MCF 10A (cell line): ENCODE measurements at places on chromosomes 3 and 15. TPM values are rescaled to one million over a fixed set of nuclear protein-coding genes. Genes with fewer than 3 reads are reported as not detected.

SAMD7 gene
- not detected in 2 replicates for total RNA-seq

DNA sequence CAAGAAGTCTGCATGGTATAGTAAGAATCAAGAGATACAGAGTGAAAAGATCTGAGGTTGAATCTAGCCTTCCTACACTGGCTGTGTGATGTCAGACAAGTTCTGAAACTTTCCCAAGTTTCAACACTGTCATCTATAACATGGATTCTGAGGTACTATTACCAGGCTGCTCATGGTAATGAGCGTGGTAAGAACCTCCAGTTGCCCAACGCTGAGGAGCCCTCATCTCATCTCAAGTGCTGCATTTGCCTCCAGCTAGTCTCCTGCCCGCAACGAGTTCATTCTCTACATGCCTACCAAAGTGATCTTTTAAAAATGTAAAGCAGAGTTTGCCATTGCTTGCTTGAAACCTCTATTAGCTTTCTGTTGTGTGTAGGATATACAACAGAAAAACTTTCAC, 168.1 kb downstream of the NEK11 start:
- no peak for DNase-seq

- no peak for DNase-seq
Measured at GRCh38 chr3:171389491-171389890, 70.7 kb downstream of the TNIK start.

APPL1 gene
- 26.4 and 35.4 TPM in 2 replicates for total RNA-seq

- DNase-seq: peak; percentile 23
Measured at GRCh38 chr3:77412021-77412438, 372.1 kb downstream of the ROBO2 start.

GRCh38 chr3:170010498-170010897, 27.3 kb upstream of the GPR160 start:
- no peak for DNase-seq

DNA sequence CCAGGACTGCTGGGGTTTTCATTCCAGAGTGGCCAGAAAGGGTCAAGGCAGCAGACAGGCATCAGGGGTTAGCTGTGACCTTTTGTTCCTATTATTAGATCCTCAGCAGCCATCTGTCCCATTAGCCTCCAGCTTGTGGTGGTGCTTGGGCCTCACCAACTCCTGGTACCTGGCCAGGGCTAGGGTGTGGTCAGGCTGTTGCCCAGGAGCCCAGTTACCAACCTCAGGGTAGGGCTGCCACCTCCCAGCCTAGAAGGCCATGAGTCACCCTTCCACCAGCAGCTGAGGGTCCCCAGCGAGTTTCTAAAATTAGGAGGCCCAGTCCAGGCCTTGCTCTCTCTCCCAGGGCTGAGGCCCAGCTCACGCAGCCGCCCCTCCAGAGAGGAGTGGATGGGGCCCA, 12.2 kb downstream of the TMEM43 start:
- peak; percentile 74 for DNase-seq

GRCh38 chr3:16801223-16801622, 83.5 kb upstream of the PLCL2 start:
- DNase-seq: no peak

- DNase-seq: no peak
Measured at GRCh38 chr3:20739814-20740213, 553.8 kb upstream of the SGO1 start.

DNA sequence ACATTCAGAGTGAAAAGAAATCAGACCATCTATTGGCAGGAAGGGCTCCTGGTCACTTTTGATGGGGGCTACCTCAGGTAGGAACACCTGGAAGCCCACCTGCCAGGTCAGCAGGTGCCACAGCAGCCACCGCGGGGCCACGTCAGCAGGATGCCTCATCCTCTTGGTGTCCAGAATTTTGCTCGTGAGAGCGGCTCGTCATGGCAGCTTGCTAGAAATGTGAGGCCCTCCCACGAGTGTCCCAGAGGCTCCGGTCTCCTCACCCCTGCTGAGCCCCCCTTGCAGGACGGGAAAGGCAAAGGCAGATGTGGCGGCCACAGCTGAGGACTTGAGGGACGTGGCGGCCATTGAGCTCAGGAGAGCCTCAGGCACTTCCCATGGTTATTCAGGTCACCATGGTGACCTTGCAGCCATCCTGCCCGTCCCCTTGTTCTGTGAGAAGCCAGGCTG, 129.4 kb downstream of the LRRK1 start:
- DNase-seq: no peak

DNA sequence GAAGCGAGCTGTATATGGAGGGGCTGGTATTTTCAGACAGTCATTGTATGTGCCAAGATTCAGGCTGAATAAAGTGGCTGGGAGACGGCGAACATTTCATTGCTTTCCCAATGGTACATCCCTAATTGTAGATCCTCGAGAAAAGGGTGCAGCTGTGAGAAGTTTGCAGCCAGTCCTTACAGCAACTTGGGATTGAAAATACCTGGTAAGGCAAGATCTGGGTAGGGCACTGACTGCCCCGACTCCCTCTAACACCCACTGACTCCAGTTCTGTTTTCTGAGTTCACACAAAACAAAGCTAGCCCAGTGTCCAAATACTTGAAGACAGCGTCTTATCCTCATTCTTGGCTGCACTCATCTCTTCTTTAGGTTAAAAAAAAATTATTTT, 63.7 kb downstream of the EDEM1 start:
- no peak for DNase-seq

RPP25 gene
- total RNA-seq: 0.17 TPM in 1 of 2 replicates, not detected in the other

GRCh38 chr3:114659109-114660061, 365.6 kb downstream of the TIGIT start:
- no peak for DNase-seq

DNA sequence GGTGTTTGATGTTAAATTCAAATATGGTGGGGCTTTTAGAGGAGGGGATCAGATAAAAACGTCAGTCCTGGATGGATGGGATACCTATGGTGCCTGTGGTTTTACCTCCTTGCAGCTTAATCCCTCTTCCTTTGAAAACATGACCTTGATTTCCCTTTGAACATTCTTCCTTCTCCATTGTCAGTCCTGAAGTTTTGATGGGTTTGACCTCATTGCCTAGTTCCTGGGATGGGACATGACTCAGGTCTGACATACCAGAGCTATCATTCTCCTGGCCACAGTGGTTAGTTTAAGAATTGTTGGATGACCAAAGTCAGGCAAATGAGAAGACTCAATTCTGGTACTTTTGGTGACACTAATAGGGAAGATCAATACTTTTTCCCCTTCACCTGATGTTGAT, 87.2 kb downstream of the PRICKLE2 start:
- DNase-seq: no peak

DNA sequence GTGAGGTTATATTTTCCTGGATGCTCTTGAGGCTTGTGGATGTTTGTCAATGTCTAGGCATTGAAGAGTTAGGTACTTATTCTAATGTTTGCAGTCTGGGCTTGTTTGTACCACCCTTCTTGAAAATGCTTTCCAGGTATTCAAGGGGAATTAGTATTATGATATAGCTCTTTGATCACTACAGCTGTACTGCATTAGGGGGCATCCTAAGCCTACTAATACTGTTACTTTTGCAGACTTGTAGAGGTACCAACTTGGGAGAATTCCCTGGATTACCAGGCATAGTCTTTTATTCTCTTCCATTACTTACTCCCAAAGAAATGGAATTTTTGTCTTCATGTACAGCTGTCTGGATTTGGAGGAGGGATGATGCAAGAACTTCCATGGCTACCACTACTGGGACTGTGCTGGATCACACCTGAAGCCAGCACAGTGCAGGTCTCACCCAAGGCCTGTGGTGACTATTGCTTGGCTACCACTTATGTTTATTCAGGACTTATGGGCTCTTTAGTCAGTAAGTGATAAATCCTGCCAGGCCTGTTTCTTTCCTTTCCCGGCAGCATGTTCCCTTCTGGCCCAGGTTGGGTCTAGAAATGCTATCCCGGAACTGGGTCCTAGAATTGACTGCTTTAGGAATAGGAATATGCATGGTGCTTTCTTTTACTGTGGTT, 402.9 kb downstream of the IL20RB start:
- DNase-seq: no peak

DNA sequence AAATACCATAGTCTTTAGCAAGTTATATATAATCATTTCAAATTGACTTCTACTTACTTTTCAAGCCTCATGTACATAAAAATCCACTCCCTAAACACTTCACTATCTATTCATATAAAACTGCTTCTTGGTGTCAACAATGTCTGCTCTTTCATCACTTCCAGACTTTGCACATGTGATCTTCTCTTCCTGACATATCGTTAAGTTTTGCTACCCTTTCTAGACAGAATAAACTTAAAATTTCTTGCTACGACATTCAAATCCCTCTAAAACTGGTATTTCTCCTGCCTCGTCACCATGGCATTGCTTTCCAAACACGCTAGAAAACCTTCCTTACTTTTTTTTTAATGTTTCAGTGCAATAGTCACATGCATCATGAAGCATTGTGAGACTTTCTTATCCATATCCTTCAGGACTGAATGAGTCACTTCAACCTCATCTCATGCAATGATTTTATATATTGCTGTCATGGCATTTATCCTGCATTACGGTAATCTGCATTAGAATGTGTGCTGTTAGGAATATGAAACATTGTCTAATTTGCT, 122.8 kb downstream of the GMNC start:
- no peak for DNase-seq

GRCh38 chr3:143831994-143832393, 16.3 kb downstream of the SLC9A9 start:
- no peak for DNase-seq

MUC20 gene
- total RNA-seq: 2.3 and 3.5 TPM in 2 replicates

DNA sequence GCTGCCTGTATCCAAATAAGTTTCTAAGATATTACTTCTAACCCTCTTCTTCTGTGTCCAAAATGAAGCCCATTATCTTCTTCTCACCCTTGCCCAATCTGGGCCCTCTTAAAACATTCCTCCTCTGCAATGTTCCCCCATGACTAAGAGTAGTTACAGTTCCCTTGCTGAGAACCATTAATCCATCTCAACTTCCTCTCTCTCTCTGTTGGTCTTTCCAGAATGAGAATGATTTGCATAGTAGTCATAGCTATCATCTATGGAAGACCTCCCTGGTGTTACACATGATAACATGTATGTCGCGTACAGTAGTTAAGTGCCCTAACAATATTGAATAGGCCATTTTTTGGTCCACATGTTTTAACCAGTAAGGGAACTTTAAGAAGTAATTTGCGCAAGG, 177.9 kb downstream of the ANXA2 start:
- no peak for DNase-seq

- DNase-seq: no peak
Measured at GRCh38 chr15:100340721-100341238, 995 bp downstream of the ADAMTS17 start.

DNA sequence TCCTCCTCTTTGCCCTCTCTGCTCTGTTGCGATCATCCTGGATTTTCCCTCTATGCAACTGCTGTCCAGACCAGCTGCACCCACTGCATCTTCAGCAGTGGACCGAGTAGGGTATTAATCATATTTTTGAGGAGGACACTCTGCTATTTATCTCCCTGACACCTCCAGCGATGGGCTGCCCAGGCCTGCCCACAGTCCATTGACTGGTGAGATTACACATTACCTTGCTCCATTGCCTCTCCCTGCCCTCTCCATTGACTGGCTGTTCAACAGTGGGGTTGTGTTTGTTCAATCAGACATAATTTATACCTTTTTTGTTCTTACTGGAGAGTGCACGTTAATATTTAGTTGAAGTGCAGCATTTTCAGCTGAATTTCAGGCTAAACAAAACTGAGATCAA, 559.3 kb upstream of the ARRDC4 start:
- DNase-seq: no peak

- DNase-seq: peak; percentile 52
Measured at GRCh38 chr3:114770874-114771273, 376.2 kb downstream of the ZBTB20 start.

- DNase-seq: no peak
Measured at GRCh38 chr15:93235926-93236780, 147.1 kb upstream of the RGMA start.

LARP6 gene
- total RNA-seq: 67.3 and 77.5 TPM in 2 replicates

CHST13 gene
- total RNA-seq: not detected in 2 replicates

C3orf85 gene
- total RNA-seq: not detected in 2 replicates

GRCh38 chr15:51702710-51703109, 21.4 kb downstream of the SCG3 start:
- DNase-seq: no peak

PARP15 gene
- total RNA-seq: not detected in 2 replicates

DNA sequence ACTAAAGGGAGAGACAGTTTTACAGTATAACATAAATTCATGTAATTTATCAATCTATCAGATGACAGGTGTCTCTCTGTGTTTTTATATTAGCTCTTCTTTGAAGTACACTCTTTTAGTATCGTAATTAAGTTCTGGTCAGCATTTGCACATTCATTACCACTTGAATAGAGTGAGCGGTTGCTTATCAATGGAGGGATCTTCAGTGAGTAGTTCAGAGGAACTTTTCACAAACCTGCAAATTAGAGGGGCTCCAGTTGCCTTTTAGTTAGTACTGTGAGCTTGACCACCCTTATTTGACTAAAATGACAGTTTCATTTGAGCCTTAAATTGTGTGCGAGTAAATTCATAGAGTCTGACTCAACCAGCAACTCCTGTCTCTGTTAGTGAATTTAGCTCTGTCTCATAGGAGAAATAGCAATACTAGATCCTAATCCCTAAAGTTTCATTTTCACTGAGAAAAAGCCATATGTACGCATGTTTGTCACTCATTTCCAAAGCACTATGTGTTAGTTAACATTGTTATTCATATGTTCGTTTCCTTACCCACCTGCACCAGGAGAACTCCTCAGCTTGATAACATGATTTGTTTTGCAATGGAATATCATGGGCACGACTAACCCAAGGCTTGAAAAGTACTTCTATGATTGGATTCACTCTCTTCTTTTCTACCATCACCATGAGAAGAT, 57.5 kb upstream of the ZBED2 start:
- DNase-seq: no peak

DNA sequence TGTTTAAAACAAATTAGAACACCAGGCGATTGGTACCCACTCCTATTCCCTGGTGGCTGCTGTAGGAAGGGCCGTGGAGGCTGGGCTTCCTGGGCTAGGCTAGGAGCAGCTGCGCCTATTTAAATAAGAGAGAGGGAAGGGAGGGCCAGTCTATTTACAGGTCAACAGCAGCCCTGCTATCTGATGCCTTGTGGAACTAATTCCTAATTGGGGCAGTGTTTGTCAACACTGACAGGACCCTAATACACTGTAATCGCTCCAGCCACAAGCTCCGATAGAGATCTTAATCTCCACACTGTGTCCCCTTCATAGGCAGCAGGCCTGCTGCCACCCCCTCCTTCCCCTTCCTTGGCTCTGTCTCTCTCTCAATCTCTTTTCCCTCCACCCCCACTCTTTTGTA, 116.9 kb upstream of the SOX14 start:
- no peak for DNase-seq

GRCh38 chr3:183844606-183845005, 19.2 kb upstream of the MAP6D1 start:
- peak; percentile 81 for DNase-seq

GRCh38 chr15:22786868-22787698, 639 bp downstream of the NIPA1 start:
- peak; percentile 28 for DNase-seq
